ENCODE measurements at places on chromosomes 3 and 15.

DNA sequence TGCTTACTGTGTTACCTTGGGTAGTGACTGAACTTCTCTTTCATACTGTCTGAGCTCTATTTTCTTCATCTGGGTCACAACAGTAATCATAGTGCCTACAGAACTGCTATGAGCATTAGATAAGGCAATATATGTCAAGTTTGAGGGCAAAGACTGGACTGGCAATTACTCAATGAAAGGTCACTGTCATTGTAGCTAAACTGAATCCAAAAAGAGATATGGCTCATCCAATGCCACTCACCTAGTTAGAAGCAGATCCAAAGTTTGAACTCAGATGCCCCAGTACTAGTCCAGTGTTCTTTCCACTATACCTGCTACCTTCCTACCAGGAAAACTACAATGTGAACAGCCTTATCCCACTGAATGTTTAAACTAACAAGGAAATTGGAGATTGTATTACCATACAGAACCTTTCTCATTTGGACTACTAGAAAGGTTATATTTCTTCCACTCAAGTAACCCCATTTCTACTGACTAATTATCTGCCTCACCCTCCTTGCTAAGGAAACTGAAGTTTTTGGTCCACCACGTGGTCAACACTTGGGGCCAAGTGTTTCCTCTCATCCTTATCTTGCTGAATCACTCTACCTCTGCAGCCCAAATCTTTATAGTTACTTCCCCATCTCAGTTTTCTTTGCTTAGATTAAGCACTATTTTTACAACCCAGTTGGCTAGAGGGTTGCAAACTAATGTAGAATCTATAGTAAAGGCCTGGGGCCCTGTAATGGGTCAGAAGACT, 202.3 kb upstream of the LPP start:
- DNase-seq = no peak

GRCh38 chr15:62389885-62390790, 225.1 kb upstream of the C2CD4B start:
- DNase-seq = peak; percentile 93

DNA sequence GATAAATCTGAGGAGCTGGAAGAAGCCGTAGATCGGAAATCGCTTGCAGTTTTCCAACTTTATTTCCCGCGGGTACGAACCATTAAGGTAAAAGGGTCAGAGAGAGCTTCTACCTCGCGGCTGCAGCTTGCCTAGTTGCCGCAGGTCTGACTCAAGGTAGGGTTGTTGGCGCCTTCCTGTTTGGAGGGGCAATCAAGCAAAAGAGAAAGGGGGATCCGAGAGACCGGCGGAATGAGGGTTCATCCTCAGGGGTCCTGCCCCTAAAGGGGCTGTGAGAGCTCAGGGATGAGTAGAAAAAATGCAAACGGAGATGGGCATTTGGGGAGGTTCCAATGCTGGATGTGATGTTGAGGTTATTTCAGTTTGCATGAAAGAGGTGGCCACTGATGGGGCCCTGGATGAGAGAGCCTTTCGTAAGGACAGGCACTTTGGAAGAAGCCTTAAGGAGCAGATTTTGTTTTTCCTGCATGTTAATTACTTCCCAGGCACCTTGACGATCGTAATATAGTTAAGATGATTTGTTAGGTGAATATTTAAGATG, 265.4 kb downstream of the CGGBP1 start:
- peak; percentile 25 for DNase-seq

GRCh38 chr15:65374821-65375401, 2.9 kb downstream of the IGDCC3 start:
- DNase-seq = no peak

DNA sequence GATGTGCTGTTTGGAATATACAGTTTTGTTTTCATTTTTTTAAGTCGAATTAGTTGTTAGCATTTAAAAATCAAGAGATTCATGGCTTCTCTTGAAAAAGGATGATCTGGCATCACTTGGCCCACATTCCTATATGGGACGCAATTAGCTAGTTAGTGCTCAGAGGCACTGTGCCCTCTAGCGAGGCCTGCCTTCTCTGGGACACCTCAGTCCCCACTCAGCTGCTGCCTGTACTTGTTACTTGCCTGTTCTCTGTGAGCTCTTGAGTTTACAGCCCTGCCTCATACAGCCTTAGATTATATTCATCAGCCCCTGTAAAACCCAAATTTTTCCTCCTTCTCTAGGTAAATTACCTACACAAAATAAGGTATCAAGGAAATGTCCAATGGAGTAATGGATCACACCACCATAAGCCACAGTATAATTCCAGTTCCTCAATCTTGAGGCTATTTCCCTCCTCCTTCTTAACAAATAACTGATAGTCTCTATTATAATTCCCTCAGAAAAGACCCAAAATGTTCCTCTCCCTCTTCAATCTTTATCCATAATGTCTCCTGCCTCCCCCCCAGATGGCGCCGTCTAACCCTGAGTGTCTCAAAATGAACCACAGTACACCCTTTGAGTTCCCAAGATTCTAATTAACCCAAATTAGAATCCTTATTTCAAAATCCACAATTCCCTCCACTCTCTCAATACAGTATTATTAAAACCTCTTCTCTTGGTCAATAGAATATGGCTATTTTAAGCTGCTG, 2.7 kb downstream of the ZMAT3 start:
- DNase-seq = peak; percentile 23

DNA sequence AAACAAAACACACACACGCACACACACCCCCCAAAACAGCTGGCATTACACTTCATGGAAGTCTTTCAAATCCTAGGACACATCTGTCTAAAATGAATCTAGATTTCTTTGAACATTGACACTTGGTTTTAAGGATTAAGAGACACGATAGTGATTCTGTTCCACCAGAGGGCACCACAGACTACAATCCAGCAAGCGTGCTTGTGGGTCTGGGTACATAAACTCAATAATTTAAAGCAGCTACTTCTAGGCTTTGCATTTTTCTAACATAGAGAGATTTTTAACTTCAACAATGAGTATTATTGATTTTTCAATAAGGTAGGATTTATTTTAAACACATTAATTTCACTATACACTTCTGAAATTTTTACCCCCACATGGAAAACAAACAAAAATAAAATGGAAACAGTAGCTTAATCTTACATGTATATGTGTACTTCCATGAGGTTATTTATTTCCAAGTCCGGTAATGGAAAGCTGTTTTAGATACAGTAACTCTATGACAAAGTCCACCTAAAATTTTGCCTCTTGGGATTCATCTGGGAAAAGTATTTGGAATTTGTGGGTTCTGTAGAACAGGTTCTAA, 564.0 kb upstream of the TGFBR2 start:
- DNase-seq = peak; percentile 56

DNA sequence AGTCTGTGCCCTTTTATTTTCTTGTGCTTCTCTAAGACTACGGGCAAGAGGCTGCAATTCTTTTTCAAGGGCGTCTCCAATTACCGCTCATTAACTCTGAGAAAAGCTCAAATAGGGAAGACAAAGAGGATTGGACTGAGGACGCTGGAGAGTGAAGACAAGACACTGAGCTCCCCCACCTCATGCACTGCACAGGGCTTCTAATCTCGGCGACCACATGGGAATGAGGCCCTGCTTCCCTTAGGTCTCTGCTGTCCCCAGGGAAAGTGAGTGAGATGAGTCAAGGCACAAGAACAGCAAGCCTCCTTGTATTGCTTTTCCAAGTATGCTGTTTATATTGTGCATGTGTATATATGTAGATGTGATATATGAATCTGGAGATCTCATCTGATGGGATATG, 392.2 kb upstream of the CFAP20DC start:
- peak; percentile 16 for DNase-seq

GRCh38 chr15:100011235-100011634, 278.0 kb upstream of the LYSMD4 start:
- no peak for DNase-seq

GRCh38 chr3:81789691-81790090, 28.2 kb upstream of the GBE1 start:
- DNase-seq = no peak

DNA sequence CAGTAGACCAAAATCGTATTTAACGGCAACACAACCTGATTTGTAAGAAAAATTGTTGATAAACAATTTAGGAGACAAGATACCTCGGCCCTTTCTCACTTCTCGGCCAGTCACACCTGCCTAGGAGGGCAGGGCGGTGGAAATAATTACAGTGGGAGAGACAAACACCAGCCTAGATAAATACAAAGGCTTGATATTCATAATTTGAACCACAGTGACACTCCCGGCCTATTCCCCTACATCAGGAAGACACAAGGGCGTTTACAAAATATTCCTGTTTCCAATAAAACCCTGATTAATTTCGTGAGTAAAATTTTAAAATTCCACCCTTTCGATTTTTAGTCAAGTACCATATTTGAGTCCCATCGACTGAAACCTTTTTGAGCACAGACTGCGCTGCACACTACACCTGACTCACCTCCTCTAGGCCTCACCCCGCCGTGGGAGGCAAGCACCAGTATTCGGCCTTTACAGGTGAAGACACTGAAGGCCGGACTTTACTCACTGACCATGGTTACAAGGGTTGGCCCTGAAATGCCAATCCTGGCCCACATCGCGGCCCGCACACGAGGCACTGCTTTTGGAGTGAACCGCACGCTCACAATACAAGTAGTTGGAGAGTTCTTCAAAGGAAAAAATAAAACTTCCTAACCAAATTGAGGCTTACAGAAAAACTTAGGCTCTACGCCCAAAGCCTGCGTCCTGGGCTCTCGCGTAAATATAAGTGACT, 794 bp downstream of the ARPP19 start:
- DNase-seq = peak; percentile 34

DNA sequence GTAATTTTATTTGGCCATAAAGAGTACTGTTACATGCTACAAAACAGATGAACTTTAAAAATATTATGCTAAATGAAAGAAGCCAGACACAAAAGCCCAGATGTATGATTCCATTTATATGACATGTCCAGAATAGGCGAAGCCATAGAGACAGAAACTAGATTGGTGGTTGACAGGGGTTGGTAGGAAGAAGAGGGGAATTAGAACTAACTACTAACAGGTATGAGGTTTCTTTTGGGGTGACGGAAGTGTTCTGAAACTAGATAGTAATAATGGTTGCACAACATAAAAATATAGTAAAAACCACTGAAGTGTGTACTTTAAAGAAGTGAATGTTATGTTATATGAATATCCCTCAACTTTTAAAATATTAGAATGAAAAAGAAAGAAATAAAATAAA, 66.1 kb downstream of the GBE1 start:
- no peak for DNase-seq

DNA sequence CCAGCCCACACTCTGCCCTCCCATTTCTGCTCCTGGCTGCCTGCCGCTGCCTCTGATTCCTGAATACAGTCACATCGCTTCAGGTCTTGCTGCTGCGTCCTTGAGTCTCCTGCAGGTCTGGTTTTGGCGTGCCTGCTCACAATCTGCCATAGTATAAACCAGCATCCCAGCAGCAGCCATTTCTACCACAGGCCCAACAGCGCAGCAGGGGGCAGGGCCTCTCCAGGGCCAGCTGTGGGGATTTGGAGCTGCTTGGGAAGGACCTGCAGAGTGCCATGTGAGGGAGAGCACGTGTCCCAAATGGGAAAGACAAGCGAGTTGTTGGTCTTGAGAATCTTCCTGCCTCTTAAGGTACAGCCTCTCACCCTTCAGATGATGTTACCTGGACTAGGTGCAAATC, 398.3 kb upstream of the PPP2R3A start:
- DNase-seq = no peak

- peak; percentile 25 for DNase-seq
Measured at GRCh38 chr3:126022741-126023359, 53.9 kb downstream of the ROPN1B start.

GRCh38 chr3:69647511-69648110, 91.7 kb upstream of the MITF start:
- DNase-seq = no peak

DNA sequence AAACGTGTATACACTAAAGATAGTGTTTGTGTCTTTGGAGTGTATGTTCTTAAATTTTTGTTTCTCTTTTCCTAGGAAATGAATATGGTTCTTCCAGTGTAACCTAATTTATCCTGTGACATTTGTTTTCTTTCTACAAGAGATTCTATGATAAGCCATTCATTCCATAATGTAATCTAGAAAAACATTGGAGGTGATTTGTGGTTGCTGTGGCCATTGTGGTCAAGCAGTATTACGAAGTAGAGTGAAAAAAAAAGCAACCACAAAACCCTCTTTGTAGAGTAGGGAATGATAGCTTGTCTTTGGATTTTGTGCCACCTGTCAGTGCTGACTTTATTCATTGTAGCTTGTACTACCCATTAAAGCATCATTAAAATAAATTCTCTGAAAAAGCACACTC, 1209.6 kb downstream of the ZPLD1 start:
- DNase-seq = no peak

- peak; percentile 85 for DNase-seq
Measured at GRCh38 chr3:52231502-52232278, 6.2 kb upstream of the TLR9 start.

GRCh38 chr3:30199096-30199759, 407.2 kb upstream of the TGFBR2 start:
- DNase-seq = peak; percentile 61

All from iPS-NIHi11 (cell line).